AG04450 (cell line): ENCODE measurements at places on chromosomes 7 and 10. TPM values are rescaled to one million over a fixed set of nuclear protein-coding genes. Genes with fewer than 3 reads are reported as not detected.

Gene AKR1C8
- not detected in 2 replicates for polyA plus RNA-seq

Gene FFAR4
- polyA plus RNA-seq = not detected in 2 replicates

Gene KCTD7
- polyA plus RNA-seq = 14.7 and 14.8 TPM in 2 replicates

Gene FGFBP3
- polyA plus RNA-seq = 0.17 and 0.22 TPM in 2 replicates

Gene CTTNBP2
- polyA plus RNA-seq = 10.7 and 14.4 TPM in 2 replicates

Gene HOXA10
- polyA plus RNA-seq = 0.36 and 0.47 TPM in 2 replicates

Gene CUZD1
- 0.96 and 1.5 TPM in 2 replicates for polyA plus RNA-seq

GRCh38 chr10:75602341-75602740, 170.9 kb downstream of the LRMDA start:
- no peak for DNase-seq

- no peak for DNase-seq
Measured at GRCh38 chr7:1950066-1950451, 280.0 kb downstream of the ELFN1 start.

- DNase-seq = no peak
Measured at GRCh38 chr7:64886956-64887545, 16.0 kb upstream of the ZNF273 start.

- DNase-seq = no peak
Measured at GRCh38 chr7:3399858-3400257, 98.8 kb downstream of the SDK1 start.

DNA sequence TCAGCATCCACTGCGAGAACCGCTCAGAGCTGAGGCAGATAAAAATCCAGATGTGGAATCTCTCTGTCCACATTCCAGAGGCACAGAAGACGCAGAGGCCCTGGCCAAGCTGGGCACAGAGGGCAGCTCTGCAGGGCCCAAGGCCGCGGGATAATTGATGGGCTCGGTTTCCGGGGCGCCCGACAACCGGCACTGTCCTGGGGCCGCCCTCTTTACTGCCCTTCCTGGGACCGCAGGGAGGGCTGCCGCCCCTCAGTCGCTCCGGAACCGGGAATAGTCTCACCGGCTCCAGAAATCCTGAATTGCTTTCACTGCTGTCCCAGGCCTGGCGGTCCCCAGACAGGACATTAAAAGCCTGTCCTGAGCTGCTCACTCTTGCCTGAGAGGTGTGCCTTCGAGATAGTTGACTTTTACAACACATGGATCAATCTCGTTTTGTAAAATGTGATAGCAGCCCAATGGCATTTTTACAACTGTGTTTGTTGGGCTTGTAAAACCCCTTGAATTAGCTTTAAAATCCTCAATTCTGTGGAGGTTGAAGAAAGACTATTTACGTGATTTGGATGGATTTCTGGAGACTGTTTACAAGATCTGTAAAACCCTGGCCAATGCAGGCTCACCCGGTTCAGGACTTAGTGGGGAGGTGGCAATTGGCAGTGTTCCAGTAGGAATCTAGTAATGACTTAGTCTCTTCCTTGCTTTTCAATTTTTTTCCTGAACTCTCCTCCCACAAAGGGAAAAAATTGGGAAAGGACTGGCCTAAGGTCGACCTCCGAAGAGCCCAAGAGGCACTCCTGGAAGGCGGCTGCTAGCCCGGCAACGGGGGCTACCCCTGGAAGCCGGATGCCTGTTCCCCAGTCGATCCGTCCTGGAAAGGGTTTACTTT, 1.4 kb upstream of the HOXA6 start:
- no peak for DNase-seq

DNA sequence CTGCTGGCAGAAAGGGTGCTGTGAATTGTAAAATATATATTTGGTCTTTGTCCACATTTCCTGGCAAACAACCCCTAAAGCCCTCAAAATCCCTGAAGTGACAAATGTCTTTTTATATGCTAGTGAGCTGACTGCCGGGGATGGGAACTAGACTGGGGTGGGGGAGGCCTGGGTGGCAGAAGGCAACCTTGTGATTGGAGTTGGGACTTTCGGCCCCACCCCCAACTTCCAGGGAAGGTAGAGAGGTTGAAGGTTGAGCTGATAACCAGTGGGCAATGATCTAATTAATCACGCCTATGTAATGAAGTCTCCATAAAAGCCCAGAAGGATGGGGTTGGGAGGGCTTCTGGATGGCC, 2.7 kb downstream of the EPHA1 start:
- DNase-seq = no peak

DNA sequence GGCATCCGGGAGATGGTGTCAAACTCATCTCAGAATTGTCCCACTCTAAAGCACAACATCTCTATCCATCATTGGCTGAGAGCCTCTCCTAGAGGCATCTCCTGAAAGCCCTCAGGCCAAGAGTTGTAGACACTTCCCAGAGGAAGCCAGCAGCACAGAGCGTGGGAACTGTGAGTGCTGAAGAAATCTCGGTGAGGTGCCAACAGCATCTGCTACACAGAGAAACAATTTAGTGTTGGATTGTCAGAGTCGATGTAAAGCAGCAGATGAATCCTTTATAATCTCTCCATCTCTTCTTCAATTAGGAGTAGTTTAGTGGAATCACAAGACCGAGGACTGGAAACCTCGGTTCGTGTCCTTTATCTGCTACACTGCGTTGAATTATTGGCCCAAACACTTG, 172.2 kb downstream of the C7orf25 start:
- no peak for DNase-seq

GRCh38 chr10:3139216-3139910, 33.2 kb downstream of the PITRM1 start:
- no peak for DNase-seq

GRCh38 chr7:106071999-106072714, 40.0 kb downstream of the SYPL1 start:
- no peak for DNase-seq

DNA sequence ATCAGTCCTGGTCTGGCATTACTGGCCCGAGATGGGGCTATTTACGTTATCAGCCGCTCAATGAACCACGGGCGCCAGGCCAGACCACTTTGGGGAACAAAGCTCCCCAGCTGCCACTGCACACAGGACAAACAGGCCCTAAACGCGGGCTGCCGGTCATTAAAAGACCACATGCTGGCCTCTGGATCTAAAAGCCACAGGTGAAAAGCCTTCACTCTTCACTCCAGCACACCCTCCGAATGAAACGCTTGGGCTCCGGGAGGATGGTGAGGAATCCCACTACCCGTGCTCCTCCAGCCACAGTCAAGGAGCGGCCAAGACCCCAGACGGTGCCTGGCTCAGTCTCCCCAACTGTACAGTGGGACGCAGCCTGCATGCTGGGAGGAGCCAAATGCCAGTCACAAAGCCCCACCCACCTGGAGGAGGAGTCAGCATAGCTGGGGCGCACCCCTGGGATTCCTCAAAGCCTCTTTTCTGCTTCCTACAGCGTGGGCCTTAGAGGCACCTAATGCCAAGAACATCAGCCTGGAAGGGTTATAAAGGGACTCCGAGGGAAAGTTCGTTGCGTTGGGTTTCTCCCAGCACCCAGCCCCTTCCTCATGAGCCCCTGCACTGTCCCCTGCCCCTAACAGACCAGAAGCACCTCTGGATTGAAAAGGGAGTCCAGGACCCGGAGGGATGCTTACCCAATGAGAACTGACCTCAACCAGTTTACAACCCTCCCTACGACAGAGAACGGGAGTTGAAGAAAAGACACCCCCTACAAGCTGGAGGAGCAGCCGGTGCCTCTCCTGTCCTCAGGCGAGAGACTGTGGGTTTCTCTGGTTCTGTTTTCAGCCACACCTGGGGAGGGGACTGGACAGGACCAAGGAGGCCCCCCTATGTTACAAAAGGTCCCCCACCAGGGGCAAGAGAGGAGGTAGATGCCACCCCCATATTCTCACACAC, 4.7 kb downstream of the PDGFA start:
- no peak for DNase-seq

DNA sequence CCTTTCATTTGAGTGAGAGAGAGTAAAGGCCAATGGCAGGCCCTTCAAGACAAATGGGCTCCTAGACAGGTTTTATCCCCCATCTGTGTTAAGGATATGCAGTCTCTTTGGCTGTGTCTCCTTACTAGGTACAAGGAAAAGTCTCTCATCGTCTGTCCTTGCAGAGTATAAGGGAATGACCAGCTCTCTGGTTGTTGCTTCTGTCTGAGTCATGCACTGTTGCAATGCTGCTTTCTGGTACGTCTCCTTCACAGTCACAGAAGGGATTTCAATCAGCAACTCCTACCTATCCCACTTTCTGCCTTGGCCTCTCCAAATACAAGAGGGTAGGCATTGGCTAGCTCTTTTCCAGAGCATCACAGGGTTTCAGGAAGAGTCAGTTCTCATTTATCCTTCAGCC, 48.1 kb downstream of the CTTNBP2 start:
- DNase-seq = peak; percentile 38

- DNase-seq = no peak
Measured at GRCh38 chr10:107708981-107709380, 544.5 kb upstream of the SORCS1 start.

- no peak for DNase-seq
Measured at GRCh38 chr7:156999958-157000726, 10.3 kb downstream of the MNX1 start.

GRCh38 chr10:62870866-62871265, 54.7 kb upstream of the EGR2 start:
- no peak for DNase-seq

GRCh38 chr7:5567790-5568189, 144.2 kb upstream of the TNRC18 start:
- DNase-seq = no peak

DNA sequence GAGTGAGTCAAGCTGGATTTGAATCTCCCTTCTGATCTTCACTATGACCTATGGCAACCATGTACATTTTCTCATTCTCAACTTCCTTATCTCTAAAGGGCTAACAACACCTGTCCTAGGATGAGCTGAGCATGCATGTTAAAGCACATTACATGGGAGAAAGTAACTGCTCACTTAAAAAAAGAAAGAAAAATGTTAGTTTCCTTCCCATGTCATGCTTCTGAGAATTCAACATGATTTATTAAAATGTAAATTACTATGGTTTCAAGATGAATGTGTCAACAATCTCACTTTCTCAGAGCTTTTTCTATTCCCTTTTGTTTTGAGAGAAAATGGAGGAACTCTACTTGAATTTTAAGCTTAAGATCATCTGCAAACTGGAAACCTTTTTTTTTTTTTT, 295.3 kb downstream of the SKIDA1 start:
- DNase-seq = no peak

DNA sequence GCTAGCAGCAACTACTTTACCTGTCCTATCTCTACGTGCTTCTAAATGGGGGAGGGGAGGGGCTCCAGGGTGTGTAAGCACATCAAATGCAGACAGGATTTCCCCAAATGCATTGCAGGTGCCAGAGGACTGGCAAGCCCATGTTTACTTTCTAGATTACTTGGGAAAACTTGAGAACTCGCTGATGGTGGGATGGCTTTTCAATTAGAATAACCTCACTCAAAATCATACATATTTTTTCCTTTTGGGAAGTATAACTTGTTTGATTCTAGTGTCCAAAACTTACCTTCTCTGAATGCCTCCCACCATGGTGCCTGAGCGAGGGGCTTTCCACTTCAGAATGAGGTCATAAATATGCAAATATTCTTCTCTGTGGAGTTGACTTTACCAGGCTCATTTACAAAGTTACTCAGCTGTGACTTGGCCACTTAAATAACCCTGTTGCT, 191.3 kb upstream of the RHOBTB1 start:
- no peak for DNase-seq

- DNase-seq = no peak
Measured at GRCh38 chr10:124166431-124167125, 73.2 kb upstream of the CHST15 start.

DNA sequence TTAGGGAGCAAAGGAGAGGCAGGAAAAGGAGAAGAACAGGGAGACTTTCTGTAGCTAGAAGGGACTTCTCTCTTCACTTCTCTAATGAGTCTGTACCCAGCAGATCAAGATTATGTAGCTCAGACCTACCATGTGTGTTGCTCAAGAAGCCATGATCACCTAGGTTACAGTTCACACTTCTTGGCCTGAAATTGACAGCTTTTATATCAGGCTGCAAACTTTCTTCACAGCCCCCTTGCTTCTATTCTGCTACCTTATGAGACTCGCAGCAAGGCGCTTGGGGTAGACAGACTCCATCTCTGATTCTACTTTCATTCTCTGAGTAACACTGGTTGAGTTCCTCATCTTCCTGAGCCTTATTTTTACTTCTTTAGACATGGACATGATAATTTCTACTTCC, 19.6 kb upstream of the GIMAP2 start:
- DNase-seq = no peak
